ENCODE measurements at places on chromosomes 12 and 14.

GRCh38 chr12:39467432-39467870 lies 24.5 kb upstream of the KIF21A start:
- DNase-seq, result no peak

- DNase-seq, result no peak
These were observed 9.6 kb upstream of the PTPRB start for GRCh38 chr12:70646850-70647249.

DNA sequence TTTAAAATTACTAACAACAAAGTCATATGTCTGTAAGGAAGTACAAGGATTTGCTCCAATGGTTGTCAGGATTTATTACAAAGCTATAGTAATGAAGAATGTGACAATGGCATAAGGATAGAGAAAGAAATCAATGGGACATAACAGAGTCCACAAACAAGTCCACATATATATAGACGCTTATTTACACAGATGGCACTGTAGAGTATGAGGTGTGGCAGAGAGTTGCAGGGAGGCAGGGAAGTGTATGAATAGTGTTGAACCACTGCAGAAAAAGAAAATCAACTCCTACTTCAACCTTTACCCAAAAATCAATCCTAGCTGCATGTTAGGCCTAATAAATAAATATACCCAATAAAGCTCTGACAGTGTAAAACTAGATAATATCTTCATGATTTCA lies 21.3 kb downstream of the SOS2 start:
- no peak for DNase-seq

- no peak for DNase-seq
These were observed 856.9 kb upstream of the SEL1L start for GRCh38 chr14:82390586-82390985.

GRCh38 chr14:91372671-91373495 lies 44.7 kb downstream of the CCDC88C start:
- DNase-seq, result no peak

- DNase-seq, result no peak
These were observed 39.2 kb downstream of the BCL11B start for GRCh38 chr14:99232714-99233214.

DNA sequence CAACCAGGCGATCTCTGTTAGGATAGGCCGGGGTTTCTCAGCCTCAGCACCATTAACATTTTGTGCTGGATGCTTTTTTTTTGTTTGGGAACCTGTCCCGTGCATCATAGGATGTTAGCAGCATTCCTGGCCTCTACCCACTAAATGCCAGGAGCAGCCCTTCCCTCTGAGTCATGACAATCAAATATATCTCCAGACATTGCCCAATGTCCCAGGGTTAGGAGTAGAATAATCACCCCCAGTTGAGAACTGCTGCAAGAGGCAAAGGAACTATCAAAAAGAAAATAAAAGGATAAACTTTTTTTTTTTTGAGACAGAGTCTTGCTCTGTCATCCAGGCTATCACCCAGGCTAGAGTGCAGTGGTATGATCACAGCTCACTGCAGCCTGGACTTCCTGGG lies 76.0 kb downstream of the ACACB start:
- no peak for DNase-seq

DNA sequence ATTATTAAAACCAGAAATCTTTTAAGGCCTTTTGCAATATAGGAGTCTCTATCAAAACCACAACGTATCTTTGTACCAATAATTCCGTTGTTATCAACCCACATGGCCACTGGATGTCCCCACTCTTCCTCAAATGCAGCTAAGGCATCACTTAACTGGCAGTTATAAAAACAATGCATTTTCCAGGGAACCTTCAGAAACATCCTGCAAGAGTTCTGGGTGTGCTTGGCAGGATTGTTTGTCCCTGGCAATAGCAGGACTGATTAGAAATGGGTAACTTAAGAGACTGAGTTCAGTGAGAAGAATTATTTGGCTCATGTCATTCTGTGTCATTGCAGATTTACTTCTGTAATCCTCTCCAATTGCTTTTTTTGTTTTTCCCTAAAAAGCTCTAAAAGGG lies 112.0 kb downstream of the SLC15A5 start:
- no peak for DNase-seq

DNA sequence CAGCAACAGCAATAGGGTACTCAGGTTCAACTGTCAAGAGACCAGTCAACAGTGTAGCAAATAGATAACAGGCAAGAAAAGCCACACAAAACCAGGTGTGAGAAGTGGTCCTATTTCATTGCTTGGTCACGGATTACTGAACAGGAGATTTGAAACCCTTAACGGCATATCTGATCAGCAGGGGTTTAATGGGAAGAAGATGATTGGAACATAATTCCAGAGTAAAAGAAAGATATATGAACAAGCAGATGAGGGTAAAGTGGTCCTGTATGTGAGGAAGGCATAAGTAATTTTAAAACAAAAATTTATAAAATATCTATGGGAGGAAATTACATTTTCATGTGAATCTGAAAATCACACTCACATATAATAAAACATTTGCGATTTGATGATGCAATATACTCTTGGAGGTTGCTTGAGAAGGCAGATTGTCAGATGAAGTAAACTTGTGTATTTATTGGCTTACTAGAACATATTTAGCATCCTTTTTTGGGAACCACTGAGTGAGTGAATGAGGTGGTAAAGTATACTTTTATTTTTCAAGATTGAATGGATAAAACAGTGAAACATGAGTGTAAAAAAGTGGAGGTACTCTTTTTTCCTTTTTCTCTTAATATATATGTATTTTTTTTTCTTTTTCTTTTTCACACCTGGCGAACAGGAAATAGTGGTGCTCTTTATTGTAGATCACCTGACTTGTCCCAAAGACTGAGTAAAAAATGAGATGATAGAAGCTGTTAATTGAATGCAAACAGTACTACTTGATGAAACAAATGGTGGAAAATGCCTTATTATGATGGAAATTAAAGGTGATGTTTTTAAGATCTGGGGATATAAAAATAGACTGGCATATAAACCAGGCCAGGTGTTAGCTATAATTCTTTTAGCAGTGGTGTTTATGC lies 21.6 kb upstream of the SDR39U1 start:
- no peak for DNase-seq

DNA sequence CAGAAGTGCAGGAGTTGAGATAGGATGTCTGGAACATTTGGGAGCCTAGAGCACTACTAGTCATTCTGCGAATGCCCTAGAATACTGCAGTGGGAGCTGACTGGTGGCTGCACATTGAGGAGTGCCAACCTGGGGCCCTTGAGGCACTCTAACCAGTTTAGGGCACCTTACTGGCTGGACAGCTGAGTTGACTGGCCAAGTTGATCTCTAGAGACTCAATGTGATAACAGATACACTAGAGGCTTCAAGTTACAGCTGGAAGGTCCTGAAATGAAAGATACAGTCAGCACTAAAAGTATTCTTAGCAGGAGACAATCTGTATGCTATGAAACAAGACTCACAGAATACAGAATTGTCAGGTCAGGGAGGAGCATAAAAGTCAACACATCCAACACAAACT lies 8.0 kb downstream of the SLC8A3 start:
- no peak for DNase-seq

DNA sequence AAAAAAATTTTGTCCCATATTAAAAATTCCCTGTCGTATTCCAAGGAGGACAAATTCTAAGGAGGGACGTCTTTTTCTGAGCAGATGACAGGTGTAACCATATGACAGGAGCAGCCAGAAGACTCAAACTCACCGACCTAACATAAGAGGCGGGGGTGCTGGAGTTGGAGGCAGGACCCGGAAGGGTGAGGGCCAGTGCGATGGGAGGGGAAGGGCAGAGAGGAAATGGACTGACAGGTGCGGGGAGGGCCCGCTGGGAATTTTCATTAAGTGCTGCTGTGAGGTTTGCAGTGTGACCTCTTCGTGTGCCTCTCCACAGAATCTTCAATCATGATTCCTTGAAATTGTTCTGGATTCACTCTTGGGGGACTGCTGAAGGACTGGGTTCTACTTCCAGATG lies 189.4 kb downstream of the NTF3 start:
- DNase-seq, result no peak

DNA sequence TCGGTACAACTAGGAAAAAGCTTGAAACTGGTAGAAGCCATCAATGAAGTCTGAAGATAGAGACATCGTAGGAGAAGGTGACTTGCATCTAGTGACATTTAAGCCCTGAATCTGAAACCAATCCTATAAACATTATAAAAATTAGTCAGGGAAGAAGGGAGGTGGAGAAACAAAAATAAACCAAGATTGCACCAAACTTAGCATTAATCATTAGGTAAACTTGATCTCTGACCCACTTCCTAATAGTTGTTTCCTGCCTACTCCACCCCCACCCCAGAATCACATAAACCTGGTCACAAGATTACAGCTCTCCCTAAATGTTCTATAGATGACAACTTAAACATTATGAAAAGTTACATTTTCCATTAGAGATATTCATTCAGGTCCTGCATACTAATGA lies 40.4 kb downstream of the TSPAN19 start:
- no peak for DNase-seq

DNA sequence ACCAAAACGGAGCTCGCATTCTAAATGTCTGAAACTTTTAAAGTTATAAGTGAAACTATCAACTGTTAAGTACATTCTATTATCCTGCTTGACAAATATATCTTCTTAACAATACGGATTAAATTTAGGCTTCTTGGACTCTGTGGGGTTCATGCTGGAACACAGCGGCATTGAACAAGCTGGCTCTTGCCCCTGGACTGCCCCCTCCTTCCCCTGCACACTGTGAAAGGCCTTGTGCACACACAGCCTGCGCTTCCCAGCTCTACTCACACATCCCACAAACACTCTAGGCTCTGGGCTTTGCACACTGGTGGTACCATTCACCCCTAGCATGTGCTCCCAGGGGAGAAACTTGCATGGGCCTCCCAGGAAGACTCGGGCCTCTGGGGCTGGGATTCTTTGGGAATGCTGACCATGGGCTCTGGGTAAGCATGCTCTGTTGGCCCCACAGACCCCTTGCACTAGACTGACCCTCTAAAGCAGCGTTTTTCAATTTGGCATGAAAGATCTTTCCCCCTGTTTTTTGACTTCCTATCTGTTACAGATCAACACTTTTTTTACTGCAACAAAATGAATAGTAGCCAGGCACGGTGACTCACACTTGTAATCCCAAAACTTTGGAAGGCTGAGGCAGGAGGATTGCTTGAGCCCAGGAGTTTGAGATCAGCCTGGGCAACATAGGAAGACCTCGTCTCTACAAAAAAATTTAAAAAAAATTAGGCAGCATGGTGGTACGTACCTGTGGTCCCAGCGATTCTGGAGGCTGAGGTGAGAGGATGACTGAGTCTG lies 96.2 kb upstream of the CPM start:
- no peak for DNase-seq

- DNase-seq, result no peak
These were observed 121.7 kb upstream of the CNOT2 start for GRCh38 chr12:70121562-70121961.
